ENCODE measurements at places on chromosomes 7 and 10.

GRCh38 chr10:14180911-14181566 lies 149.7 kb downstream of the FRMD4A start:
- DNase-seq = no peak

GRCh38 chr7:41096917-41097316 lies 606.0 kb downstream of the INHBA start:
- DNase-seq = no peak

GRCh38 chr7:96962221-96962885 lies 43.0 kb upstream of the DLX6 start:
- DNase-seq = no peak

DNA sequence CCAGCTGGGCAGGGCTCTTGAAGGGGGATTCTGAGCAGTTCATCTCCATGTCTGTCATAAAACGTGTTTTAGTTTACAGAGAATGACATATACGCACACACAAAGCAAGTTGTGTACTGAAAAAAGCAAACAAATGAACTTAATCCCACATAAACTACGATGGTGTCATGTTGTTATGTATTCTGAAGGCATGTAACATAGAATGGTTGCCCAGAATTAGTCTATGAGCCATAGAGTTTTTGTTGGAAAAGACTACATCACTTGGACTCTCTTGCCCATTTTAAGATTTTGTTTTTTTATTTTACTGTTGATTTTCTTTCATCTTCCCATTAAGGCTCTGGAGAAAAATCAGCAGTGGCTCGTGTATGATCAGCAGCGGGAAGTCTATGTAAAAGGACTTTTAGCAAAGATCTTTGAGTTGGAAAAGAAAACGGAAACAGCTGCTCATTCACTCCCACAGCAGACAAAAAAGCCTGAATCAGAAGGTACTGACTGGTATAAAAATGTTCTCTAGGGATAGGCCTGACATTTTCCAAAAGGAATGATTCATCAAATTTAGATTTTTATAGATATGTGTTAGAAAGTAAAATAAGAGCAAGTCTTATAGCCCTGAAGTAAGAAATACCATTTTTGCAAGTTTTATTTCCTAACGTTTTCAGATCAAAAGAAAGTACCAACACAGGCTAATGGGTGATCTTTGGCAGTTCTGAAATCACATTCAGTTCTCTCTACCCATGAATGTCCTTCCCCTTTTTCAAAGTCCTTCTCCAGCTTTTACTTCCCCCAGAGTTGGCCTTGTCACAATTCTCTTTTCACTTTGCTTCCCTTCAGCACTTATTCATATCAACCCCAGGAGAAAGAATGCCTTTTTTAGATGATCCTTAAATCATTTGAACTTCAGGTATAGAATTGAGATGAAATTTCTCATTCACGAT lies 18.9 kb downstream of the CEP55 start:
- DNase-seq = no peak

DNA sequence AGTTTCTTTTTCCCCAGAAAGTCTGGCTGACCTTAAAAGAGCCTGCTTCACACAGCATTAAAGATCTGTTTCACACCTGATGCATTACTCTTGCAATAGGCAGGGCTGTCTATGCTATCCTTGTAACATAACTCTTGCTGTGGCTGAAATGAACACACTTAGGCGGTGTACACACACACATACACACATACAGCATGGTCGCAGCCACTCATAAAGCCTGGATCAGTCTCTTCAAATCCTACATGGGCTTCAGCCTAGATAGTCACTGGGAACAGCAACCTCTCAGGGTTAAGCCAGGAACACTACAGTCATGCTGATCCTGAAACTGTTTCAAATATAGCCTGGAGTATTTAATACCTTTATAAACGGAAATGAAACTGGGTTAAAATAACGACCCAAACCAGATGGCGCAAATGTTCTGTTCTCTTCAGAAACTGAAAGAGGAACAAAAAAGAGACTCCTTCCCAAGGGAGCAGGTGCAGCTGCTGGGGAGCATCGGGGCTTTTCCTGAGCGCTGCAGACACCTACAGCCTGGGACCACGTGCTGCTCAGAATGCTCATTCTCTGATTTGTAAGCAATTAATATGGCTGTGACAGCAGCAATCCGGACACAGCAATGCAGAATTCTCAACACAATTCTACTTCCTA lies 61.0 kb upstream of the SFMBT2 start:
- DNase-seq = no peak

DNA sequence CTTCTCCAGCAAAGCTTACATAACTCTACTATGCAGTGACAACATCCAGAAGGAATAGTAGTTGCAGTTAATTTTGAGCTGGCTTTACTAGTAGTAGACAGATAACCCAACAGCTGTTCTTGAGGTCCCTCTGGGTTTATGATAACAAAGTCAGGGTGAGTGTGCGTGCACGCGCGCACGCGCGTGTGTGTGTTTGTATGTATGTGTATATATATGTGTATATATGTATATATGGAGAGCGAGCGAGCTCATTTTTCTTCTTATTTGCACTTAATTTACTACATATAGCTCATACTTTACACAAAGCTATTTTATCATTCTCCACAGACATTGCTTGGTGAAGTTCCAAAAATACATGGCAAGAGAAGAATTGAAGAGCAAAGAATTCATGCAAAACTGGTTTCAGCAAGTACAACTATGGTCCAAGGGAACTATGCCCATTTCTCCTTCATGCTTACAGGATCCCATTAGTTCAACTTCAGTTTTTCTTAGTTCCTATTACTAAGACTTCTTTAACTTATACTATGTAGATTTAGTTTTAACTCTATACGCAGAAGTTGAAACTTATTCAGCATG lies 105.9 kb upstream of the TMEM168 start:
- no peak for DNase-seq

GRCh38 chr7:123241809-123242208 lies 42.0 kb upstream of the SLC13A1 start:
- no peak for DNase-seq

- no peak for DNase-seq
These were observed 3.6 kb downstream of the ZNF488 start for GRCh38 chr10:47380341-47381102.
